ENCODE measurements at places on chromosomes 7 and 10. TPM values are rescaled to one million over a fixed set of nuclear protein-coding genes. Genes with fewer than 3 reads are reported as not detected.

DNA sequence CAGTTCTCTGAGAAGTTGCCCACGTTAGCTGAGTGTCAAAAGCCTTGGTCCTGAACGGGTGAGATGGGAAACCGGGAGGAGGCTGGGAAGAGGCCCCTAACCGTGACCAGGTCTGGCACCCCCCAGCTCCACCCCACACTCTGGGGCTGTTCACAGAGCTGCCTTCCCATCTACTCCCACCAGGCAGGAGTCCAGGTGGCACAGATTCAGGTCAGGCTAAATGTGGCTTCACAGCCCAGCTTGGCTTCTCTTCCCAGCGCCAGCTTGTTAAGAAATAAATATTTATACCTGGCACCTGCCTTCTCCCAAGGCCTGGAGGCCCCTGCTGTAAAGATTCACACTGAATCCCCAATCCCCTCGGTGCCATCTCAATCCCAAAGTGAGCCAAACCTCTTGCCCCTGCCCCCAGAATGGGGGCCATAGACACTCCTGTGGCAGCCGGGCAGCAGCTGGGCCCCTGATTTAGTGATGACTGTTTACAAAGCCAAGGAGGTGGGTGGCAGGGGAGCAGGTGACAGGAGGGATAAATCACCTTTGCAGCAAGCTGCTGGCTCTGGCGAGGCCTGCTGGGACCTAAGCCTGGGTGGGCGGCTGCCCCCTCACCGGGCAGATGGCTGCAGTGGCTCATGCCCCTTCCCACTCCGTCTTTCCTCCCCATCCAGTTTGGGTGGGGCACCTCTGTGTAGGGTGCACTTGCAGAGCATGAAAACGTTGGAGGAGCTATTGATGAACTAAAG lies 72.5 kb downstream of the GOLGA7B start:
- DNase-seq: no peak

- no peak for DNase-seq
Observed at GRCh38 chr10:27995311-27995710, 3.6 kb downstream of the ODAD2 start.

- DNase-seq: peak; percentile 32
Observed at GRCh38 chr10:649798-650440, 39.5 kb downstream of the DIP2C start.

DNA sequence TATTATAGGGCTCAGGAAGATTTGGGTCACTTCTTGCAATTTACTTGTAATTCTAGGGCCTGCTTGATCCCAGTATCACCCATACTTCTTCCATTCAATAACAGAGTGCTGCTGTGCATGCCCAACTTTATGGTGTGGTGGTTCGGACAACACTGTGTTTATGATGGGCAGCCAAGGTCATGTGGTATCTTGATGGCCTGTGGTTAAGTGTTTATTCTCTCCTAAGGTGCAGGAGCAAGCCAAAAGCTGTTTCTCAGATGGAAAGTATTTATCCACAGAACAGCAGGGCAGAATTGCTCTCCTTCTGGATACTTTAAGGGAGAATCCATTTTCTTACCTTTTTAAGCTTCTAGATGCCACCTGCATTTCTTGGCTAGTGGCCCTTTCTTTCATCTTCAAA lies 433.8 kb downstream of the SH2D4B start:
- no peak for DNase-seq

- DNase-seq: peak; percentile 92
Observed at GRCh38 chr7:116582164-116582732, 57.4 kb downstream of the CAV1 start.

- DNase-seq: no peak
Observed at GRCh38 chr10:75303045-75303777, 67.5 kb upstream of the COMTD1 start.

ZNF425 gene
- 2.5 TPM for total RNA-seq

DNAAF5 gene
- 14.4 TPM for total RNA-seq

DNA sequence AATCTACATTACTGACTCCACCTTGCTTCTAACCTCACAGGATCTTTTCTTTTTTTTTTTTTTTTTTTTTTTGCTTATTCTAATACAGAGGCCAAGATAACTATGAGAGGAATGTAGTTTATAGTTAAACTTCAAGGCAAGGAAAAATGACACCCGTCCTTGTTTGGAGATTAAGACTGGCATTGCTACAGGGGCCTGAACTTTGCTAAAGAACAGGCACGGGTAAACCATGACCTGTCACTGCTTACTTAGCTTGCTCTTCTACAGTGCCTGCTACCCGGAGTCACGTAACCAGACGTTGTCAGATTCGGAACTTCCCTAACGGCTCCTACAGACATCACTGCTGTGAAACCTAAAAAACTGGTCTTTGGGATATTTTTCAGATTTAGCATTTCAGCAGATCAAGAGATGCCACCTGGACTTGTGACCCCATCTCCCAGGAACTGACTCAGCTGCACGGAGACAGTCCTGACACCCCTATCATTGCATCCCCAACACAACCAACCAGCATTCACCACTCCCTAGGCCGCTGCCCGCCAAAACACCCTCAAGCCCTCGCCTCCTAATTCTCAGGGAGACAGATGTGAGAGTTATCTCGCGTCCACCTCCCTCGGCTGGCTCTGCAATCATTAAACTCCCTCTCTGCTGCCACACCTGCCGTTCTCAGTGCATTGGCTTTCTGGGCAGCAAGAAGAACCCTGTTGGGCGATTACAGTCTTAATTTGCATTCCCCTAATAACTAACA lies 27.5 kb downstream of the MAD1L1 start:
- no peak for DNase-seq

DNA sequence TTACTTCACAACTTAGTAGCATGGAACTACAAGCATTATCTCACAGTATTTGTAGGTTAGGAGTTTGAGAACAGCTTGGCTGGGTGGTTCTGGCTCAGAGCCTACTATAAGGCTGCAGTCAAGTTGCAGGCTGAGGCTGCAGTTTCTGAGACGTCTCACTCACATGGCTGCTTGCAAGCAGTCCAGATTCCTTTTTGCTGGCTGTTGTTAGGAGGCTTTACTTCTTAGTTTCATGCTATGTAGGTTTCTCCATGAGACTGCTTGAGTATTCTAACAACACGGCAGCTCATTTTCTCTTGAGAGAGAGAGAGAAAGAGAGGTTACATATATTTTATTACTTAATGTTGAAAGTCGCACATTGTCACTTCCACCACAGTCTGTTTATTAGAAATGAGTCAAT lies 1073.9 kb downstream of the NXPH1 start:
- no peak for DNase-seq

GRCh38 chr7:139494835-139495579 lies 11.5 kb upstream of the KLRG2 start:
- DNase-seq: no peak

PLCE1 gene
- 1.0 TPM for total RNA-seq

DNA sequence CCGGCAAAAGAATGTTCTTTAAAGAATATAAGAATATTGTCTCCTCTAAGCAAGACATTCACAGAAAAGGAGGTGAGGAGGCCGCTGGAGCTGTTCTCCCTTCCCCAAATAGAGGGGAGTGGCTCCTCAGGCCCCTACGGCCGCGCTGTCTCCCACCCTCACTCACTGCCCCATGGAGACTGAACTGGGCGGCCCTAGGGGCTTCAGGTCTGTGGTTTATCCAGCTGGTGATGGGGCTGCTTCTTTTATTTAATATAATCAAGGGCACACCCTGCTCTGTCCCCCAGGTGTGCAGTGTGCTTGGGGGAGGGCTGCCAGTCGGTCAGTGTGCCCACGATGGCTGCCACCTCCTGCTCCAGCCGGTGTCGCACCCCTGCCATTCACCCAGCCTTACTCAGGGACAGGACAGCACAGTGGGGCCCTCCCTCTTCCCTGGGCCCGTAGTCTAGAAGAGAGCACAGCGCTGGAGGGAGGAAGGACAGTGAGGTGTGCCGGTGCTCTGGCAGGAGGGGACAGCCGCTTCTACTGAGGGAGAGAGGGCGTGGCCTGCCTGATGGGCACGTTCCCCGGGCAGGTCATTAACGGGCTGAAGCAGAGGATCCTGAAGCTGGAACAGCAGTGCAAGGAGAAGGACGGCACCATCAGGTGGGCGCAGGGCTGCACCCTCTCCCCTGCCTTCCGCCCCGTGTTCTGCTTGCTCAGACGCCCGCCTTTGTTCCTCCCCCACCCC lies 23.4 kb downstream of the IQCE start:
- DNase-seq: no peak

EEPD1 gene
- 1.3 TPM for total RNA-seq

- DNase-seq: no peak
Observed at GRCh38 chr10:70771311-70772194, 13.6 kb downstream of the TBATA start.

GRCh38 chr7:69880840-69881239 lies 282.6 kb downstream of the AUTS2 start:
- DNase-seq: no peak

MASTL gene
- total RNA-seq: 11.3 TPM

PDZD7 gene
- total RNA-seq: 0.51 TPM

DNA sequence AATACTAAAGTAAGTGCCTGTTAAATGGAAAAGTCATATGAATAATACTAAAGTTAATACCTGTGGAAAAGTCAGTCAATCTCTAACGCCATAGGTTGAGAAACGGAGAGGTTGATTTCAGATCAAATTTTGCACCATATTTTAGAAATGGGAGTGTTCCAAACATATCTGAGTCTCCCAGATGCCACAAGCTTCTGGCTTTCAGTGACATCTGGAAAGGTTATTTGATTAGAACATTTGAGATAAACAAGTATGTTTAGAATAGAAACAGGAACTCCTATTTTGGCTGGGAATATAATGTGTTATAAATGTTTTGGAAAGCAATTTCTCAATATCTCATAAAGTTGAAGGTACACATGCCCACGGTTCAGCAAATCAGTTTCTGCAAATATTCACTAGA lies 5.8 kb downstream of the MACC1 start:
- DNase-seq: no peak

DNA sequence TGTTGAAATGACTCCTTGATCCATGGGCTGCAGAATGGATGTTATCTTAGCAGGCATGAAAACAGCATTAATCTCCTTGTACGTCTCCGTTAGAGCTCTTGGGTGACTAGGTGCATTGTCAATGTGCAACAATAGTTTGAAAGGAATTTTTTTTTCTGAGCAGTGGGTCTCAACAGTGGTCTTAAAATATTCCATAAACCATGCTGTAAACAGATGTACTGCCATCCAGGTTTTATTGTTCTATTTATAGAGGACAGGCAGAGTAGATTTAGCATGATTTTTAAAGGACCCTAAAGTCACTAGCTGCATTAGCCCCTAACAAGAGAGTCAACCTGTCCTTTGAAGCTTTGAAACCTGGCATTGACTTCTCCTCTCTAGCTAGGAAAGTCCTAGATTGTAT lies 64.0 kb downstream of the NRF1 start:
- no peak for DNase-seq

CDCA7L gene
- total RNA-seq: 41.0 TPM

DNA sequence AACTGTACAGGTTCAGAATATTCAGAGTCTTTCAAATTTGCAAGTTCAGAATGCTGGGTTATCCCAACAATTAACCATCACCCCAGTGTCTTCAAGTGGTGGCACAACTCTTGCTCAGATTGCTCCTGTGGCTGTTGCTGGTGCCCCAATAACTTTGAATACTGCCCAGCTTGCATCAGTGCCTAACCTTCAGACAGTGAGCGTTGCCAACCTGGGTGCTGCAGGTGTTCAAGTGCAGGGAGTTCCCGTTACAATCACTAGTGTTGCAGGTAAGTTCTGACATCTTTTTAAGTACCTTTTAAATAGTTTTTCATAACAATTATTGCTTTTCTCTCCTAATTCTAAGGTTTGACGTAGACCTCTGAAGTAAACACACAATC lies 2.7 kb downstream of the SP4 start:
- no peak for DNase-seq

HOXA13 gene
- not detected for total RNA-seq

GRCh38 chr7:129947049-129947448 lies 5.7 kb downstream of the UBE2H start:
- DNase-seq: no peak

TACR2 gene
- 0.63 TPM for total RNA-seq

DNA sequence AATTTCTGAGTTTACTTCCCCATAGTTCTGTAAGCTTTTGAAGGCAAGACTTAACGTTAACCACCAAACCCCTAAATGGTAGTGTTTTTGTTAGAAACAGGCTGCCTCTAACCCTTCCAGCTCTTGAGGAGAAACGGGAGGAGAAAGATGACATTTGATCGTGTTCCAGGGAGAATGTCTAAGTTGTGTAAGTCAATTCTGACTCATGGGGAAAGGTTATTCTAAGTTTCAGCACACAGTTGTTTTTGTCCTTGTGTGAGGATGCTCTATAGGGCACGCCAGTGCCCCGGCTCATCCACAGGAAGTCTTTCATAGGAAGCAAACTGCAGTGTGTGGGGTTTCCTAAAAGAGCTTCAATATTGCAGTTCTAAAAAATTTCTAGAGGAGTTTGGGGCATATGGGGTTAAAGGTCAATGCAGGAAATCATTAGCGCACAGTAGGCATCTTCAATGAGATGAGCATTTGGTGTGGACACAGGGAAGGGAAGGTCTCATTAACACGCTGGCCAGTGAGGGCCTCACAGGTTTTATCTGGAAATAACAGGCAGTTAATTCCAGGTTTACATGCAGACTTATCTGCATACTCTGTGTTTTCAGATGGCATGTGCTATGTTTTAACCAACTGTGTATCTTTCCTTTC lies 638.2 kb upstream of the IGFBP3 start:
- DNase-seq: no peak

GRCh38 chr10:76341740-76342139 lies 910.3 kb downstream of the LRMDA start:
- DNase-seq: no peak

DNA sequence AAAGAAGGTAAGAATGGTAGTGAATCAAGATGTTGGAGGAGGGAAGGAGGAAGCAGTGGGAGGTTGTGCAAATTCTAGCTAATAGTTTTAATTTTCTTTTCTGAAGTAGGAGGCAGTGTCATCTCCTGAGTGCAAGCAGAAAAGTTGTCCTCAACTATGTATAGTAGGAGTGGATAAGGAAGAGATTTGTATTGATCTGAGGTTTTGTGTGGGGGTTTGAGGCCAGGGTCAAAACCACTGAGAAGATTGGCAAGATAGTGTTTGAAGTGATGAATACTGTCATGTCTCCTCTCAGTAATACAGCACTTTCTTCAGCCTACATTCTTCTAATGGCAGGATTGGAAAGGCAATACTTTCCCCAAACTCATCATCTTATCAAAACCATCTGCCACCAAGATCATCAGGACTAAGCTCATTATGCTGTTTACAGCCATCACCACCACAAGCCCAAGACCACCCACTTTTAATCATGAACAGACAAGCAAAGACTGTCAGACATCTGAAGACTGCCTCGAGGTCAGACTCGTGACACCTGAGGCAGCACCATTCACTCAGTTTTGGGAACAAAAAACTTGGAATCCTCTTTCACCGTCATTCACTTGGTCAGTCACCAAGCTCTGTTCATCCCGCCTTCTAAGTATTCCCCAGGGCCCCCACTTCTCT lies 1.5 kb upstream of the MIOS start:
- DNase-seq: no peak

DNA sequence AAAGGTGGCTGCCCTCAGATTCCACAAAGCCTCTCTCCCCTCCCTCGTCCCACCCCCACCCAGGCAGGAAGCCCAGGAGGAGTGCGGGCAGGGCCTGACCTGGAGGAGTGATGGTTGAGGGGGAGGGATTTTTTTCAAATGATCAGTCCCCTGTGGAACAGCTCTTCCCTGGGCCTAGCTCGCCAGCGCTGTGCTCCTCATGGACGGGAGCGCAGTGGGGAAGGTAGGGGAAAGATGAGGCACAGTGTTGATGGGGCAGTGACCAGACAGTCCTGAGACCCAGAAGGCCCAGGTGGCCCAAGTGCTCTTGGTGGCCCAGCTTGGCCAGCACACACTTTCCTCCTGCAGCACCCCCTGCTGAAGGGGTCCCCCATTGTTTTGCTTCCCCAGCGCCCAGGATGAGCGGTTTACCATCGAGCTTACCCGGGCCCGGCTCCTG lies 8.5 kb downstream of the SAP25 start:
- DNase-seq: no peak
